AG09319 (cell line): ENCODE measurements at places on chromosomes 12 and 14.

GRCh38 chr12:64943686-64944085, 119.2 kb downstream of the TBC1D30 start:
- DNase-seq = no peak

- no peak for DNase-seq
Measured at GRCh38 chr14:54555651-54556050, 11.3 kb upstream of the SAMD4A start.

DNA sequence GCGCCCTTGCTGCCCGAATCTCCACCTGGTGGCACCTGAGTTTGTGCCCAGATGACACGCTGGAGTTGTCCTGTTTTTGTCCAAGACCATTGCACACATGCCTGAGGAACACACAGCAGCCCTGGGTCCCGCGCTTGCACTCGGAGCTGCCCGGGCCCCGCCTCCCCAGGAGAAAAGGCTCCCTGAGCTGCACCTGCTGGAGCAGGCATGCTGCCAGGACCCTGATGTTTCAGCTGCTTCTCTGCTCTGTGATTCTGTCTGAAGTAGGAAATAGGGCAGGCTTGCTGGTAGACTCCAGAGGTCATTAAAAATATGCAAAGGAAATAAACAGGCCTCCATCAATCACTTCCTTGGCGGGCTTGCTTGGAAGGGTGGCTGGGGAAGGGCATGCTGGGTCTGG, 271.6 kb downstream of the CACNA1C start:
- no peak for DNase-seq

GRCh38 chr12:118377884-118378470, 1.6 kb downstream of the SUDS3 start:
- no peak for DNase-seq

DNA sequence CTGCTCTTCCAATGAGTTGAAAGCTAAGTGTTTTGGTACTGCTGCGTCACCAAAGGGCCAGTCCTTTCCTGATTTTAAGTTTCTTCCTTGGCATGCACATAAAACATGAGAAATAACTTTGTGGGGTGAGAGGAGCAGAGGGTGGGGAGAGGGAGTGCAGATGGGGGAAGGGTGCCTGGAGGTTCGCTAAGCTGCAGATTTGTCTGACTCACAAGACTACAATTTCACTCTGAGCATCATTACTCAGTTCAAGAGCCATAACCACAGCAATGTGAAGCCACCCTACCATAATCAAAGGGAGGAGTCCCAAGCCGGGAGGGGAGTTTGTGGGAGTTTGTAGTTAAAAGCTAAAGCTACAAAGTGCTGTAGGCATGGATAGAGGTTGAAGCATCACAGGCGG, 136.1 kb downstream of the ANO2 start:
- peak; percentile 4 for DNase-seq

DNA sequence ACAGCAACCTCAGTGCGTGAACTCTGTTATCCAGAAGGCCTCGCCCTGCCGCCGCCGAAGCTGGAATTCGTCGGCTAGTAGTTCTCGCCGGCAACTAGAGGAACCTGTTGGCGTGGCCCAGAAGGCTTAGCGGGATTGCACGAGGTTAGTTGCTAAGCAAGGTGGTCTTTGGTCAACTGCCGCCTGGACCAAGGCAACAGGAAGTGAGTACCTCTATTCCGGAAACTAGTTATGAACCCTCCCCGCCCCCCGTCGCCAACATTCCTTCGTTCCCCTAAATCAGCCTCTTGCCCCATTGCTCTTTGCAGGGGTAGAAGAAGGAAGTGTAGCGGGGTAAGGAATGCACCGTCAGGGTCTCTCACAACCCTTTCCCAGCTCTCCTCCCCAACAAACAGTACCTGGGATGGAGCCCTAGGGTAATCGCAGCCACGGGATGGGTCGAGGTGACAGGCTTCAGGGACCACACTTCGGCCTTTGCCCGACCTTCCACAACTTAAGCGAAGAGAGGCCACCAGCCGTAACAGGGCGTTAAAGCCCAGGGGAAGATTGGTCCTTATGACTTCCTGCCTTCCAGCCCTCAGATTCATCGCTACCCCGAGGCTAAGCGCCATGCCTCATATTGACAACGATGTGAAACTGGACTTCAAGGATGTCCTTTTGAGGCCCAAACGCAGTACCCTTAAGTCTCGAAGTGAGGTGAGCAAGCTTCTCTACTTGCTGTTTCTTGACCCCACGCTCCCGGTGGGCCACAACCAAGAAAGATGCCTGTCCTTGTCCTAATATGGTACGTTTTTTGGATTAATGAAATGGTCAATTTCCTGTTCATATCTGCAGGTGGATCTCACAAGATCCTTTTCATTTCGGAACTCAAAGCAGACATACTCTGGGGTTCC, at the start of gene GMPR2:
Gene GMPR2 (plus strand): TSS at position 285 of the 893 bp plus-strand sequence. CDS start 325 bp downstream, at position 610.
- no peak for DNase-seq

- DNase-seq = no peak
Measured at GRCh38 chr12:93991829-93992461, 156.4 kb upstream of the PLXNC1 start.

GRCh38 chr12:65004270-65004669, 116.8 kb downstream of the WIF1 start:
- DNase-seq = no peak

GRCh38 chr14:71529848-71530247, 402.4 kb upstream of the RGS6 start:
- no peak for DNase-seq

GRCh38 chr12:92365836-92366235, 220.2 kb upstream of the BTG1 start:
- no peak for DNase-seq
